ENCODE measurements at places on chromosomes 12 and 14. TPM values are rescaled to one million over a fixed set of nuclear protein-coding genes. Genes with fewer than 3 reads are reported as not detected.

GRCh38 chr12:54285150-54286041 is 4.9 kb downstream of the HNRNPA1 start:
- no peak for DNase-seq

GRCh38 chr12:47048541-47048940 is 30.9 kb upstream of the PCED1B start:
- DNase-seq = no peak

The PTGDR gene
- 3.0 TPM for total RNA-seq

The PRPH gene
- total RNA-seq = not detected

- DNase-seq = no peak
These were observed 17.3 kb downstream of the ARID4A start for GRCh38 chr14:58315606-58316005.

- DNase-seq = no peak
These were observed 17.4 kb downstream of the NR1H4 start for GRCh38 chr12:100491104-100491503.

Data from CD8-positive, alpha-beta T cell (primary cell).